ENCODE measurements at places on chromosomes 7 and 10. TPM values are rescaled to one million over a fixed set of nuclear protein-coding genes. Genes with fewer than 3 reads are reported as not detected.

NXPH1 gene
- not detected for total RNA-seq

SRGN gene
- total RNA-seq = 143 TPM

DNA sequence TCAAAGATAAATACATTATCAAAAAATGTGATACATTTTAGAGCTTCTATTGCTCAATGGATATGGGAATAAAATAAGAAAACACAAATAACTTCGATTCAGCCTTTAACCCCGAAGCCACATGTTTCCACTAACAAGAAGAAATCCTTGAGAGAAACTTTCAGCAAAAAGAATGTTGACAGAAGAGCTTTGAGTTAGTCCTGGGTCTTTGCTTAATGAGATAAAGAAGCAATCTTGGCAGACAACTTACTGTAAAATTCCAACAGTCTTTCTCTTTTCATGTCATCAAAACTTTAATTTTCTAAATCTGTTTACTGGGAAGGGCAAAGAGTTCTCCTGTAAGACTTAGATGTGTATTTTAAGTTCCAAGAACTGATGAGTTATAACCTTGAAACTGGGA lies 810.2 kb downstream of the CNTNAP2 start:
- ATAC-seq = no peak

DNA sequence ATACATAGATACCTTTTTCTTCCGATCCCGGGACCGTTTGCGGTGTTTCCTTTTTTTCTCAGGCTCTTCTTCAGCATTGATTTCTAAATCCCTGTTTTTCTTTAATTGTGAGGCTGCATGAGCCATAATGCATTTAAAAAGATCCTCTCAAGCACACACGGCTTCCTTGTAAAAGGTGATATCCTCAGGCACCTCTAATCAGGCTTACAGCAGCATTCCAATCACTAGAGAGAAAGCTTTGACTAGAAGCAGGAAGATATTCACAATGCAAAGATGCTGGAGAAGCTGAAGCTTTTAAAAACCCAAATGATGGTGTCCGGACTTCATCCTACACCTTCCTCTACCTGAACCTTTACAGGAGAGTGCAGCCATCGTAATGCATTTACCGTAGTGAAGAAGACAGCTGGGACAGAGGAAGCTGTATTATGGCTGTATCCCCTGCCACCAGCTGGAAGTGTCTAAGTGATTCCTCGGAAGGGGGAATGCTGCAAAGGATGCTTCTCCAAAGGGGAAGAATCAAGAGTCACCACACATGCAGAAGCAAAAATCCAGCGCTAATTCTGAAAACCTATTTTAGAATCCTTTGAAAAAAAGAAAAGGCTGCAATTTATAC lies at the start of gene ANK3:
Gene ANK3 (minus strand): TSS at position 463 of the 613 bp plus-strand sequence. CDS start 337 bp downstream, at position 126.
- ATAC-seq = no peak

DNA sequence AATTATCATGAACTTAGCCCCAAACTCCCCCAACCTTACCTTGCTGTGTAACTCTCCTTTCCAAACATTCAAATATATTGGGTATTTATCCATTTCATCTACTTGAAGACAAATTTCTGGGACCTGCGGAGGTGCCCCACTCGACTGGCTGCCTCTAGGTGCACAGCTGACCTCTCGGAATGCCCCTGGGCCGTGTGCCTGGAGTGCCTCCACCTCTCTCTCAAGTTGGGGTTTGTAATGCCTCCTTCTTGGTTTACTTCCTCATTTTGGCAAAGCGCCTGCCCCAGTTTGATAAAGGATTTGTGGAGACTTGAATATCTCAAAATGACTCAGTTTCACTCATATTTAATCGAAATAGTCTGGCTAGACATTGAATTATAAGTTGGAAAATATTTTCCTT lies 16.6 kb downstream of the ZNF777 start:
- no peak for ATAC-seq

DNA sequence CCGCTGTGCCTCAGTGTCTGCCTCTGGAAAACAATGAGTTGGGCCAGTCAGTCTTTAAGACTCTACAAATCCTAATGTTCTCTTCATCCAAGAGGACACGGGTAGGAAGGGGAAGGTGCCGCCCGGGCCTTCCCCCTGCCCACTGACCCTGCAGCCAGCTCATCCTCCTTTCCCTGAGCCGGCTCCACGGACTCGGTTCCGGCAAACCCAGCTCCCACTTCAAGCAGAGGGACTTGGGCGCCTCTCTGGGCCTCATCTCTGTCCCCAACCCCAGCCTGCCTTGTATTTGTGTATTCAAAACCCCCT lies 95.6 kb downstream of the C10orf105 start:
- no peak for ATAC-seq

DNA sequence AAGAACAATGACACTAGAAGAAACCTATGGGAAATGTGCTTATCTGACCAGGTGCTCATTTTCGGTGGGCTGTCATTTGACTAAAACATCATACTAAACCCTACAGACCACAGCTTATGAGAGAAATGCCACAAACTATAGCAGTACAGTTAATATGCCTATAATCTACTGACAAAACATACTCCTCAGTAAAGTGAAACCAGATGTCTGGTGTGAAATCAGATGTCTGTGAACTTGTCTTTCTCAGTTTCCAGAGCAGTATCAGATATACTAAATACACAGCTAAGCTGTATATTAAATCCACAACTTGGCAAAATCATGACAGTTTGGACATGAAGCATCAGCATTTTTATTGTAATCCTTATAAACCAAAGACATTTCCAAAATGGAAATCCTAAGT lies 3.3 kb downstream of the IMMP2L start:
- no peak for ATAC-seq

GRCh38 chr10:52858722-52859121 lies 86.1 kb upstream of the MBL2 start:
- no peak for ATAC-seq

DNA sequence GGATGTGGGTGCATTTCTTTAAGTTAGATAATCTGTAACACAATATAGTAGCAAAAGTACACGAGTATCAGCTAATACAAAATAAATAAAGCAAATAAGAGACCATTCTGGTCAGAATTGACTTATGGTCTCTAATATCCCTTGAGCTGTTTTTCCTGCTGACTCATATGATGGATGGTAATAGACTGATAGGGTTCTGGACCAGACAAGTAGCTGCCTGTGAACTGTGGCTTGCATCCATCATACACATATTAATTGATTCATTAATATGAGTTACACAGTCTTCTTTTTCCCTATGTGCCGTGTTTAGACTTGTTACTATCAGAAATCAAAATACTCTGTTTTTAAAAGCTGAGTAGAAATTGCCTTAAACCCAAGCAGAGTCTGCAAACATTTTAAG lies 762.8 kb downstream of the GATA3 start:
- no peak for ATAC-seq

DNA sequence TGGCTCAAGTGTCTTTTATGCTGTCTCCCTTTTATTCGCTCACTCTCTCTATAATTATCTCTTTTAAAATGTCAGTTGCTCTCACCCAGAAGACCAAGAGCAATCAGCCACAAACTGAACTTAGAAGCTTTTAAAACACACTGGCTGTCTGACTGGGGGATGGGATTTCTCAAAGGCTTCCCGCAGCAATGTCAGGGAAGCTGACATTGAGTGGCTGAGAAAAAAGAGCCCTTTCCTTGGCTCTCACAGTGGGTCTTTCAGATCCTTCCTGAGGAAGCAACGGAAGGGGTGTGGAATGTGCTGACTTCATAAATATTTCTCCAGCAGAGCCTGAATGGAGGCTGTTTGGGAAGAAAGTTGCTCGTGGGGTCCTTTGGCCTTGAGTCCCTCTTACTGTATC lies 445.7 kb upstream of the C7orf33 start:
- no peak for ATAC-seq

DNA sequence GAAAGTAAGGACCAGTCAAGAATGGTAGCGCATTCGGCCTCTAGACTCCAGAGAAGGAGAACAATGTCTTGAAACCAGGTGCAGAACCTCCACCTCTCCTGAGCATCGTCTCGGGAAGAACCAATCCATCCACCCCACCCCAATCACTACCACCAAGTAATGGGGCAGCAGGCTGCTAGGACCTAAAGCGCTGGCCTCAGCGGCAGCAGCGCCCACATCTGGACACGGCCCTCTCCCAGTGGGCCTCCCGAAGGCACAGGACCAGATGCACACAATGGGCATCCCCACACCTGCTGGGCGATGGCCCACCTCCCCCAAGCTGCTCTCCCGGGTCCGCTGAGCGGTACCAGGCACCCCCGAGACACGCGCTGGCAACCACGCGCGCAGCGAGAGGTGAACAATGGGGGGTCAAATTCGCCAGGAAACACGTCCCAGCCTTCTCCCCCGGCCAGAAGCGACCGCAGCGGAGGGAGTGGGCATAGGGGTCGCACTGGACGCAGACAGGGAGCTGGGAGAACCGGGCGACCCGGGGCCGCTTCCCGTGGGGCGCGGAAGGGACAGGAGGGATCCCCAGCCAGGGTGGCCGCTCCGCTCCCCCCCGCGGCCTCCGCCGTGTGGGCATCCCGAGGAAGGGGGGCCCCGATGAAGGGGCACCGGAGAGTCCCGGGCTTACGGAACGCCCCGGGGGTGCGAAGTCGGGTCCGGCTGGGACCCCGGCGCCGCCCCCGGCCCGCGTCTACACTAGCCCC lies 506 bp downstream of the CTTNBP2 start:
- ATAC-seq = peak; percentile 67

DNA sequence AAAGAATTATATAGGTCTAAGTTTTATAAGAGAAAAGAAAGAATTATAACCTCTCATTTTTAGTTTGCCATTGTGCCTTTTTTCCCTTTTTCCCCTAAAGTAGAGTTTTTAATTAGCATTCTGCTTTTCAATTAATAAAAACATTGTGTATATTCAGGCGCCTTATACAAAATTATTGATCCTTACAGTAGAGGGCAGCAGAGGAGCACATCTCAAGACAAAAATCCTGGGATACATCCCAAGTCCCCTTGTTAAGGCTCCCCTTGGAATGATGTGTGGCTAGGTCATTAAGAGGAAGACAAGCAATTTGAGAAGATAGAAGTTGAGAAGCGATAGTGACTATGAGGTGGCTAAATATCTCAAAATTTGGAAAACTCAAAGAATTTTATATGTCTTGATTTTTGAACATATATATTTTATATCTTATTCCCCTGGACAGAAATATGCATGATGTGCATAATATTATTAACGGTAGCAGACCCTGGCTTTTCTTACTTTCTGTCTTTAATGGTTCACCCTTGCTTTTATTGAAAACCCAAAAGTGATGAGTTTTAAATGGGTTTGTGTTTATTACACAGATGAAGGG lies 19.1 kb upstream of the TPK1 start:
- no peak for ATAC-seq

GRCh38 chr7:112481833-112482670 lies 1.3 kb downstream of the LSMEM1 start:
- peak; percentile 86 for ATAC-seq

DNA sequence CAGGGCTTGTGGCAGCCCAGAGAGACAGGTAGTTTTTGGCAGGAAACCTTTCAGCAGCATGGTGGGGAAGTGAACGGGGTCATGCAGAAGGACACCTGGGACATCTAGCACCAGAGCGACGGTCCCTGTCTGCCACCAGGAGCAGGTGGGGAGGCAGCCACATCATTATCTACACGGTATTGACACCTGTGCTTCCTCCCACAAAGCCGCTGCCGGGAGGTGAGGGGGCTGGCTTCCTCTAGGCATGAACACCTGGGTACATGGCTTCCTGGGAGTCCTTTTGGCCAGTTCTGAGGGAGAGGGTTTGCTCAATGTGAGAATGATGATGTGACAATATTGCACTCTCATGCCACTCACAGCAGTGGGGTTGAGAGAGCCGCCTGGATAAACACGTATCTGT lies 275.2 kb downstream of the ACTR3B start:
- ATAC-seq = no peak

Data from gastroesophageal sphincter (tissue), 4 donors.